Adrenal gland (tissue), 19 donors: ENCODE measurements at places on chromosomes 1 and 21. TPM values are rescaled to one million over a fixed set of nuclear protein-coding genes. Genes with fewer than 3 reads are reported as not detected.

Gene RAB7B
- total RNA-seq: 0.39 TPM

DNA sequence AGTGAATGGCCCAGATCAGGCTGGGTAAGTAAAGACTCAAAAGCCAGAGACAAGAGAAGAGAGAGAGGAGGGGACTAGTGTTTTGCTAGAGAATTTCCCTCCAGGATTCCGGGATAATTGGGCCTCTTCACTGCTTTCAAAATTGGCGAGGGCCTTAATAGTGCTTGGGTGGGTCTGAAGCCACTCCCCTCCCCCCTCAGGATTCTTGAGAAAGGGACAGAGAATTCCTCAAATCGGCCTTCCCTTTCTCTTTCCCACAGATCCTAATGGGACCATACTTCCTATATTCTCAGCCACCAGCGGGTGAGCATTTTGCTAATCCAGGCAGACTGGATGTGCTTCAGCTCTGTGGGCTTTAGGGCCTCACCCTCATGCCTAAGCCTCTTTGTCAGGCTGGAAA, 11.9 kb downstream of the SFN start:
- DNase-seq: no peak

Gene FCGR1A
- 20.2 TPM for total RNA-seq

DNA sequence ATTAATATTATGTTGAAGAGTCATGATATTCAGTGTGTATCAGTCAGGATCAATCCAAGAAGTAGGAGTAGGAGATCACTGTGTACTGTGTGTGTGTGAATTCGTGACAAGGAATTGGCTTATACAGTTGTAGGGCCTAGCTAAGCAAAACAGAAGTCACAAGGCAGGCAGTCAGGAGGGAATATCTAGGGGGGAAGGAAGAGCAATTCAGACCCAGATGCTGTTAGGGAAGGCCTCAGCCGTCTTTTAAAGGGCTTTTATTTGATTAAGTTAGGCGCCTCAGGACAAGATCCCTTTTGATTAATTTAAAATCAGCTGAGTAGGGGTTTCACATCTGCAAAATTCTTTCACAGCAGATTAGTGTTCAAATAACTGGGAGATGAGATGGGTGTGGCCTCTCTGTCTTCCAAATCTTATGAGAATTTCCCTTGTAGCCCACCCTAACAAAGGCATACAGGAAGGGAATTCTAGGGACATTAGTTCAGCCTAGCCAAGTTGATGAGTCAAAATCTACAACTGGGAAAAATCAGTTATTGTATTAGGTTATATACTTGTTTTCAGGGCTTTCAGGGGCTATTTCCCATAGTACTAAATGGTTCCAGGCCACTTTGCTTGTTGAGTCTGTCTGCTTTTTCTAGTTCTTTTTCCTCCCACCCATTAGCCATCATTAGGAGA, 47.4 kb downstream of the ALG6 start:
- no peak for DNase-seq

- no peak for DNase-seq
These were observed 62.0 kb upstream of the GOLT1A start for GRCh38 chr1:204275695-204276370.

- DNase-seq: no peak
These were observed 26.6 kb downstream of the SCYL3 start for GRCh38 chr1:169867012-169867675.

GRCh38 chr1:92749024-92749634, 35.8 kb downstream of the EVI5 start:
- peak; percentile 48 for DNase-seq

- DNase-seq: no peak
These were observed 25.2 kb upstream of the VTCN1 start for GRCh38 chr1:117235863-117236465.

Gene LCE6A
- total RNA-seq: not detected

Gene RNPC3
- 36.5 TPM for total RNA-seq

DNA sequence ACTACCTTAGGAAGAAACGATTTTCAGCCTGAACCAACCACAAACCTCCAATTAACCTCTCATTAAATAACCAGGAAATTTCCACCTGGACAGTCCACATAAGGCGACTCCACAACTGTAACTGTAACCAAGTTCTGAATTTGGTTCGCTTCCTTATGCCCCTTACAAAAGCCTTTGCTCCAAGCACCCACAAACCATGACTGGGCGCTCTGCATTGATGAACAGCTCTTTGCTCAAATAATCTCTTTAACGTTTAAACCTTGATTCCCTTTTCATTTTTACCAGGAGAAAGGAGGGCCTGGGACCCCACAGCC, 38.2 kb upstream of the ZNF124 start:
- no peak for DNase-seq

Gene PDC
- not detected for total RNA-seq

DNA sequence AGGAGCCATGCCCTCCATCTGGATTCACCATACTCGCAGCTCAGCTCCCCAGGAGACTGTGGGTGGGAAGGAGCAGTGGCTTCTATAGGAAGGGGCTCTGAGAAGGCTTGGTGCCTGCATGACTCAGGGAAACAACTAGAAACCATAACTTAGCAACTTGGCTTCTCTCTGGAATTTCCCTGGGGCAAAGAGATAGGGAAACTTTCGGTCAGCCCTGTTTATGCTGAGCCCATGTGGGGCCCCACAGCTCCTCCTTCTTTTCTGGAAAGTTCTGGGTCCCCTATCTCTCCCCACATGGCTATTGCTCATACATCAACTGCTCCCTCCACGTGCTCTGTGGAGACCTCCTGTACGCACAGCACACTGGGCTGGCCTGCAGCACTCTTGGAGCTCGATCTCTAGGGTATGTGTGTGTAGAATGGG, 39.3 kb downstream of the PLEKHA6 start:
- DNase-seq: no peak

Gene SHISA4
- 221 TPM for total RNA-seq

- DNase-seq: no peak
These were observed 86.4 kb downstream of the RUNX1 start for GRCh38 chr21:34962586-34963222.

Gene MIGA1
- 19.6 TPM for total RNA-seq

- no peak for DNase-seq
These were observed 5.5 kb downstream of the FBXO2 start for GRCh38 chr1:11648732-11649158.

GRCh38 chr1:223783676-223784075, 62.1 kb downstream of the TP53BP2 start:
- DNase-seq: no peak

Gene LRRC71
- 0.11 TPM for total RNA-seq

Gene ITGB2
- total RNA-seq: 96.7 TPM

DNA sequence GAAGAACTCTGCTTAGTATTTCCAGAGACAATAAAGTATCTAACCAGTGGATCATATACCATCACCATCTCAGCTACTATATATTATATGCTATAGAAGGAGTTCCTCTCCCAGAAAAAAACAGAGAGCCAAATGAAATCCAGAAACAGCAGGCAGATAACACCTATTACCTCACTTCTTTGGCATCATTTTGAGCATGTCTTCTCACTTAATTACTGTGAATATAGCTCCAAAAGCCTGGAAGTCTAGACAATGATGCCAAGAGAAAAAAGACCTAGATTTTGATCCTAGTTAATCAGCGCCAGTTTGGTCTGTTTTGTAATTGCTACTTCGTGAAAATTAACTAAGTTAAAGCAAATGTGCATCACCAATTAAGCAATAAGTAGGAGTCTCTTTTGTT, 131.3 kb downstream of the EIF4G3 start:
- no peak for DNase-seq

GRCh38 chr1:29120947-29121485, 2.7 kb downstream of the TMEM200B start:
- DNase-seq: no peak

DNA sequence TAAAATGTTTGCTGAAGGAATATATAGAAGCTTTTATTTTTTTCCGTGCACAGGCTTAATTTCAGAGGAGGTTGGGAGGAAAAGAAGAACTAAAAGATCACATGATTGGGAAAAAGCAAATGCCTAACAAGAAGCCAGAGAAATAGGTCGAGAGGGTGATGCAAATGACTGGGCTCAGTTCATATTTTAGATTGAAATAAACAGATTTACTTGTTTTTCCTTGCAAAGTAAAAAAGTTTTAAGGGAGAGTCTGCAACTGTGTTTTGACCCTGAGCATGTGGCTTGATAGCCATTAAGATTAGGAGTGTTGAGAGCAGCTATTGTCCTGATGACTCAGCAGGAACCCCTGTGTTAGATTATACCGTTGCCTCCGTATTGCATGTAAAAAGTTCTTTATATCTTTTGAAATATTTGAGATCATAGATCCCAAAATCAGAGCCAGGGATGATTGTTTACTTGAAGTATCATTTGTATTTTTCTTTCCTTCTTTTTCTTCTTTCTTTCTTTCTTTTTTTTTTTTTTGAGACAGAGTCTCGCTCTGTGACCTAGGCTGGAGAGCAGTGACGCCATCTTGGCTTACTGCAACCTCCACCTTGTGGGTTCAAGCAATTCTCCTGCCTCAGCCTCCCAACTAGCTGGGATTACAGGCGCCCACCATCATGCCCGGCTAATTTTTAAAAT, 20.2 kb downstream of the CLIC4 start:
- peak; percentile 45 for DNase-seq

GRCh38 chr1:5053744-5054143, 399.3 kb downstream of the AJAP1 start:
- DNase-seq: no peak

DNA sequence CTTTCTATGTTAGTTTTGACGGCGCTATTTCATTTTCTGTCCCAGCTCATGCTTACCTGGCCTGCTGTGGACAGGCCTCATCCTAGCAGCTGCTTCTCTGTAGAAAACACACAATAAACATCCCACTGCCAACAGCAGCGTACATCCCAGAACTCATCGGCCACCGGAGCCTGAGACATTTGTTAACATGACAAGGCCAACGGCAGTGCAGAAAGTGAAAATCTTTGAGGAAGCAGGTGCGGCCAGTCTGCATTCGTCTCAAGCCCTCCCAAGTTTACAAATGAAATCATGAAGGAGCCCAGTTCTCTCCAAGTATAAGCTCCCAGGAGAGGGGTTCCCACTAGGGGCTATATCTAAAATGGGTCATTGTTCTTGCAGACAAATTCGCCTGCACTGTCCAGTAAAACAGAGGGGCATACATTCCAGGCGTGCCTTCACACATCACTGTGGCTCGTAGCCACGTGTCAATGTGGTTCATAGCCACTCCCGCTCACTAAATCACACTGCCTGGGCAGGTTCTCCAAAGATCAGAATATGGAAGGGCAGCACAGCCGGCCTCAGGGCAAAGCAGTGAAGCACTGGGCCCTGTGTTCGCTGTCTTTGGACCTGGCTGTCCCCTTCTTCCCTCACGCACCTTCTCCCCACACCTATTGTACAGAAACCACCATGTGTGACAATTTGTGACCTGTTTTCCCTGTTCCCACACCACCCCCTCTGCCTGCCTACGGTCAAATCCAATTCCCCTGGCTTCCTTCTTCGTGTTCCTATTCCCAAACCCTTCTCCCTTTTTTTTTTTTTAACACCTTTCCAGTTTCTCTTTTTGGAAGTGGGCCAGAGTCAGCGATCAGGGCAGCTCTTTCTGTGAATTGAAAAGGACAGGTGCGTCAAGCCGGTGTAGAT, 27.0 kb upstream of the ABCG1 start:
- DNase-seq: no peak

Gene RNU1-2
- total RNA-seq: 2,119 TPM

Gene FAM167B
- 28.2 TPM for total RNA-seq

Gene DSCAM
- 0.06 TPM for total RNA-seq

DNA sequence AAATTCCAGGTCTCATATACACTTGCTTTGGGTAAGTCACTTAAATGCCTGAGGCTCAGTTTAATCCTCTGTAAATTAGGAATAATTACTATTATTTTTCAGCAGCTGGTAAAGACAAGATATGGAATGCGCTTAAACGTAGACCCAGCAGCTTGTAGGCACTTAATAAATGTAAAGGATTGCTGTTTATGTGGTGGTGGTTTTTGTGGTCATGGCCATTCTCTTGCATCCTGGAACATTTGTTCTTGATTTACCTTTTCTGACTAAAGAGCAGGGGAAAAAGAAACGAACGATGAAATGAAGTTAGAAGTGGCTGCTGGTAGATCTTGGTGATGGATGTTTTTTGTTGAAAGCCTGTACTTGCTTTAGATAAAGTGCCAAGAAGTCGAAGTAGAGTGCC, 195.0 kb upstream of the FOXD3 start:
- no peak for DNase-seq

DNA sequence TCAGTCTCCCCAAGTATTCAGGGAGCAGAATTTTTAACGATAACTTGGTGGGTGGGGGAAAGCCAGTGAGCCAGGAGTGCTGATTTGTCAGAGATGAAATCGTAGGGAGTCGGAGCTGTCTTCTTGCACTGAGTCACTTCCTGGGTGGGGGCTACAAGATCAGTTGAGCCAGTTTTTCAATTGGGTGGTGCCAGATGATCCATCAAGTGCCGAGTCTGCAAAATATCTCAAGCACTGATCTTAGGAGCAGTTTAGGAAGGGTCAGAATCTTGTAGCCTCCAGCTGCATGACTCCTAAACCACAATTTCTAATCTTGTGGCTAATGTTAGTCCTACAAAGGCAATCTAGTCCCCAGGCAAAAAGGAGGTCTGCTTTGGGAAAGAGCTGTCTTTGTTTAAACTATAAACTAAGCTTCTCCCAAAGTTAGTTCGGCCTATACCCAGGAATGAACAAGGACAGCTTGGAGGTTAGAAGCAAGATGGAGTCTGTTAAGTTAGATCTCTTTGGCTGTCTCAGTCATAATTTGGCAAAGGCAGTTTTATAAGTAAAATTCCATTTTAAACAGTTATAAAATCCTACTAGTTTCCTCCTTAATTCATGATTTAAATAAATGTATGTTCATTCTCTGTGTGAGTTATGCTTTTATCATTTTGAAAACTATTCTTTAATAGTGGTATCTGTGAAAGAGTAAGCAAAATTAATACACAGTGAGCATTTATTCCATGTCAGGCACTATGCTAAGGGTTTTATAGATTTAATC, 51.7 kb downstream of the SLC16A1 start:
- DNase-seq: no peak
